GM12892 (cell line): ENCODE measurements at places on chromosomes 7 and 10.

DNA sequence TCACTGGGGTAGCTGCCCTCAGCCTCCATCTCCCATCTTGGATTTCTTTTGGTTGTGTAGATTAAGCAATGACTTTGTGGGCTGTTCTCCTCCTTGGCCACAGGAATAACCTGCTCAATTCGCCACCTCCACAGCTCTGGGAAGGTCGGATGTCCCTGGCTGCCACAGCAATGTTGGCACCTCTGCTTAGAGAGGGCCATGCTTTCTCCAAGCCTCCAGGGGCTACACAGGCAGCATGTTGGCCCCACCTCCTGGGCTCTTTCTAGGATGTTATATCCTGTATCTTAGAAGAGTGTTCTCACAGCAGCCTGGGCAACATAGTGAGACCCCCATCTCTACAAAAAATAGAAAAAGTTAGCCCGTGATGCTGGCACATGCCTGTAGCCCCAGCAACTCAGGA lies 35.4 kb upstream of the FXYD4 start:
- no peak for DNase-seq

- no peak for DNase-seq
Measured at GRCh38 chr7:77467408-77467807, 51.3 kb upstream of the GSAP start.

DNA sequence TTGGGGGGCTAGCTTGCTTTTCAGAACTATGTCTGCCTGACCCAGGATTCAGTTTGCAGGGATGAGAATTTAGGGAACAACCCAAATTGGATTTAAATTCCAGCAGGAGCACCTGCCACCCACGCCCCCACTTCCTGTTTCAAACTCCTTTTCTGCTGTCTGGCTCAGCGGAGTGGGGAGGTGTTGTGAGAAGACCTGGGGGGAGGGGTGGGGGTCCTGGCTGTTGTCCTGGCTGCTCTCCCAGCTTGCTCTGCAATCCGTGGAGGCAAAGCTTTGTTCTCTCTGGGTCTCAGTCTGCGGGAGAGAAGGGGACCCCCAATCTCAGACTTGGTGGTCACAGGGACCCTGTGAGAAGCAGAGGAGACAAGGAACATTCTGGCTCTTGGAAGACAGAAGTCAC lies 799 bp downstream of the KCNK18 start:
- no peak for DNase-seq

- DNase-seq = no peak
Measured at GRCh38 chr7:75599244-75599781, 107.2 kb downstream of the SPDYE5 start.

- no peak for DNase-seq
Measured at GRCh38 chr10:125151553-125152449, 8.6 kb downstream of the CTBP2 start.
